ENCODE measurements at places on chromosomes 13 and 19.

GRCh38 chr13:53310786-53311185, 282.2 kb downstream of the OLFM4 start:
- DNase-seq: no peak

DNA sequence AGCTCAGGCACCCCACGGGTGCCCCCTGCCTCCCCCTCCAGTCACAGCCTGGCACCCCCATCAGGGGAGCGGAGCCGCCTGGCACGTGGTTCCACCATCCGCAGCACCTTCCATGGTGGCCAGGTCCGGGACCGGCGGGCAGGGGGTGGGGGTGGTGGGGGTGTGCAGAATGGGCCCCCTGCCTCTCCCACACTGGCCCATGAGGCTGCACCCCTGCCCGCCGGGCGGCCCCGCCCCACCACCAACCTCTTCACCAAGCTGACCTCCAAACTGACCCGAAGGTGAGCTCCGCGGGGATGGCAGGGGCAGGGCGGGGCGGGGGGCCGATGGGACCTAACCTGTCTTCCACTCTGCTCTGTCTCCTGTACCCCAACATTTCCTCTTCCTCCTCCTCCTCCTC, 25.0 kb downstream of the CKM start:
- DNase-seq: no peak

DNA sequence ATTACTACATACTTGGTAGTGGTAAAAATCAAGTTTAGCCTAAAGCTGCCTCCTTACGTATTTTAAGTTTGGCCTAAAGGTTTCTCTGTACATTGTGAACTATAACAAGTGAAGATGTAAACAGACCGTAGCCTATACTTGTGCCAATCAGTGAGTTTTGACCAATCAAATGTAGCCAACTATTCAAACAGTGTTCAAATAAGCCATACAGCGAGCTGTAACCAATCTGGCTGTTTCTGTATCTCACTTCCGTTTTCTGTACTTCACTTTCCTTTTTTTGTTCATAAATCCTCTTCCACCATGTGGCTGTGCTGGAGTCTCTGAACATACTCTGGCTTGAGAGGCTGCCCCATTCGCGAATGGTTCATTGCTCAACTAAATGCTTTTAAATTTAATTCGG, 2504.6 kb downstream of the PCDH9 start:
- DNase-seq: no peak

- no peak for DNase-seq
Observed at GRCh38 chr19:30089086-30089665, 147.1 kb downstream of the URI1 start.

GRCh38 chr19:49779731-49780555, 13.1 kb downstream of the AP2A1 start:
- DNase-seq: no peak

GRCh38 chr19:15247107-15248014, 15.1 kb upstream of the EPHX3 start:
- DNase-seq: no peak

DNA sequence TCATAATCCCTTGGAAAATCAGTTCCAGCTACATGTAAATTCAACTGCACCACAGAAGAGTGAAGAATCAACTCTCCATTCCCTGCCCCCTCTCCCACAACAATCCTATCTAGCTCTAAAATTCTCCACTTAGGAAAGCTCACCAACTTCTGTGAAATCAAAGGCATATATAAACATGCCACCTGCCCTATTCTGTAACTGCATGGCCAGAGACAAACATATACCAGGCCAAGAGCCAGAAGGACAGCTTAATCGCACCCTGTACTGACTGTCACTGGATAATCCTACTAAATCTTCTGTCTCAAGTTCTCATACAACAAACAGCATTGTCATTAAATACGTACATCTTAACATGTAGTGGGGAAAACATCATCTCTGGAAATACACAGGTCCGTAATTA, 58.2 kb upstream of the EEF1AKMT1 start:
- DNase-seq: no peak

- DNase-seq: no peak
Observed at GRCh38 chr19:55581145-55581822, 636 bp upstream of the ZNF579 start.

DNA sequence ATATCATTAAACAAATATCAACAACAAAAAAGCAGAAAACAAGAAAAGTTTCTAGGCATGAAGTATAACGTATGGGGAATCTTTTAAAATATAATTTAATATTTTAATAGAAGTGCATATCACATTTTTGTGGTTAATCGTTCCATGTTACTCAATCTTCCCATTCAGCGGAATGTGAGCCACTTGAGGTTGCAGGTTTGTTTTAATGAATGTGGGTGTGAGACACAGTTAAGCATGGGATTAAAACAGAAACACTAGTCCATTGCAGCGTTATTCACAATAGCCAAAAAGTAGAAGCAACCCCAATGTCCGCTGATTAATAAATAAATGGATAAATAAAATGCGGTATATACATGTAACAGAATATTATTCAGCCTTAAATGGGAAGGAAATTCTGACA, 146.0 kb downstream of the NDFIP2 start:
- no peak for DNase-seq

DNA sequence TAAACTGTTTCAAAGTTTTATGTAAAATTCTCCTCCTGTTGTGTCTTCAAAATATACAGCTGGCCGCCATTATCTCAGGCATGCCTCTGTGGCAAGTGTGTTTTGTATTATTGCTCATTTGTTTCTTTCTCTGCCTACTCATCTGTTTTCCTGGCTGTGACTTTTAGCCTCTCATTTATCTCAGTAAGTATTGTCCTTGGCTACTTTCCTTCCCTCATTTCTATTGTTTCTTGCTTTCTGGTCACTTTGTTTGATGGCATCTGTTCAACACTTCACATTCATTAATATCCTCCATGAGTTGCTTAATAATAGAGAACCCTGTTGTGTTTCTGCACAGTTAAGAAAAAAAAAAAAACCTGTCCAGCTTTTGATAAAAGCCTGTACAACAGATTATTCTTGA, 869.4 kb downstream of the PCDH17 start:
- DNase-seq: no peak

- no peak for DNase-seq
Observed at GRCh38 chr13:97892717-97893116, 60.8 kb upstream of the IPO5 start.

GRCh38 chr19:1394252-1395193, 6.8 kb downstream of the GAMT start:
- no peak for DNase-seq

DNA sequence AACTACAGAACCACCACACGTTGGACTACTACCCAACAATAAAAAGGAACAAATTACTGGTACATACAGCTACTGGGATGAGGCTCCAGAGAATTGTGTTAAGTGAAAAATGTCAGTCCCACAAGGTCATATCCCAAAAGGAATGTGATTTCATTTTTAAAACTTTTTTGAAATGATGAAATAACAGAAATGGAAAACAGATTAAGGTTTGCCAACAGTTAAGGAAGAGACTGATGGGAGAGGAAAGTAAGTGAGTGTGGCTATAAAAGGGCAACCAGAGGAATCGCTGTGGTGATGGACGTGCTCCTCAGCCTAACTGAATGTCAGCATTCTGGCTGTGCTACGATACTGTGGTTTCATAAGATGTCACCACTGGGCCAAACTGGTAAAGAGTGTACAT, 512.8 kb downstream of the UQCRFS1 start:
- DNase-seq: no peak

GRCh38 chr13:45055198-45055901, 65.0 kb upstream of the GTF2F2 start:
- DNase-seq: peak; percentile 43

GRCh38 chr19:49512970-49513745, 697 bp downstream of the FCGRT start:
- no peak for DNase-seq

GRCh38 chr19:14375055-14375581, 6.1 kb upstream of the ADGRE5 start:
- no peak for DNase-seq

- DNase-seq: no peak
Observed at GRCh38 chr13:83691966-83692365, 190.3 kb downstream of the SLITRK1 start.

- no peak for DNase-seq
Observed at GRCh38 chr13:45055902-45056648, 64.2 kb upstream of the GTF2F2 start.

DNA sequence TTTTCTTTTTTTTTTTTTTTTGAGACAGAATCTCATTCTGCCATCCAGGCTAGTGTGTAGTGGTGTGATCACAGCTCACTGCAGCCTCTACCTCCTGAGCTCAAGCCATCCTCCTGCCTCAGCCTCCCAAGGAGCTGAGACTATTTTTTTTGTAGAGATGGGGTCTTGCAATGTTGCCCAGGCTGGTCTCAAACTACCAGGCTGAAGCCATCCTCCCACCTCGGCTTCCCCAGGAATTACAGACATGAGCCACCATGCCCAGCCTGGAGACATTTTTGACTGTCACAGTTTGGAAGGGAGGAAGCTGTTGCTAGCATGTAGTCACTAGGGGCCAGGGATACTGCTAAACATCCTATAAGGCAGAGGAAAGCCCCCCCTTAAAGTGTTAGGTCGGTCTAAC, 23.9 kb downstream of the ZIC5 start:
- no peak for DNase-seq

DNA sequence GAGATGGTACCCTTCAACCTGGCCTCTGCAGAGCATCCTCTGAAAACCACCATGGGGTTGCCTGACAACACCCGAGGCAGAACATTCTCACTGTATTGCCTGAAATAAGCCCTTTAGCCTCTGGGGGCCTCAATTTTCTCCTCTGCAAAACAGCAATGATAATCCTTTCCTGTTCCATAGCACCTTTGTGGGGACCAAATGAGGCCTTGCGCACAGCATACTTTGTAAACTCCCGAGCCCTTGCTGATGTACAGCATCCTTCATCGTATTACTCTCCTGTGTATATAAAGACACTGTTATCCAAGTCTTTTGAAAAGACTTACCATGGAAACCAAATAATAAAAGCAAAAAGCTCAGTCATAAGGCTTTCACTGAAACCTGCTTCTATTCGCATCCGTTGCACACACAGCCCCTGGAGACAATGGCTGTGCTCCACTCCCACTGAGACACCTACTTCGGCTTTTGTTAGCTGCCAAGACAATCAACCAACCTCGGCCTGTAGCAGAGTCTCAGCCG, 276.0 kb downstream of the FOXO1 start:
- no peak for DNase-seq

DNA sequence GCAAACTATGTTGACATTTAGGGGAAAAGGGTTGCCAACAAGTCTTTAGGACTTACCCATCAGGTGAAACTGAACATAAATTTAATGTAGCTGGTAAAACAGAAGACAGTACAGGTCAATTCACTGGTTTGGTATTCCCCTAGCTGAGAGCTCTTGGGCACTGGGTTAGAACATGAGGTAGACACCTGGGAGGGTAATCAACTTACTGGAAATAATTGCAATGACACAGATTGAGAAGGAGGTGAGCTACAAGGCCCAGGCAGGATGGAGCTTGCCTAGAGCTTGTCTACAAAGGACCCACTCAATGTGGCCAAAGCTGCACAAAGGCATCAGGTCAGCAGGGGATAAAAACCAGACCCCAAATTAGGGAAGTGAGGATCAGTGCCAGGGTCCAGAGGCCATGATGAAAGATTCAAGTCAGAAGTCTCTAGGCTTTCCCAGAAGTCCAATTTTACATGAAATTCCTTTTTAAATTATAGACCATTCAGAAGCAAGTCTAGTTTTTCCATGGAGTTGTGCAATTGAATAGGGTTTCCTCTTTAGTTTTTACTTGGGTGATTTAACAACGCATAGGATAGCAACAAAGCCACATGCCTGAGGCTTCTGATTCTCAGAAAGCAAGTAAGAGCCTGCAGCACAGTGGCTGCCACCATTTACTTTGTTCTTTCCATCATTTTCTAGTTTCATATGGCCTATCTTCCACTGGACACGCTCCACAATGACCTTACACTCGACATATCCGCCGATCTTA, 194.0 kb downstream of the NDFIP2 start:
- no peak for DNase-seq

DNA sequence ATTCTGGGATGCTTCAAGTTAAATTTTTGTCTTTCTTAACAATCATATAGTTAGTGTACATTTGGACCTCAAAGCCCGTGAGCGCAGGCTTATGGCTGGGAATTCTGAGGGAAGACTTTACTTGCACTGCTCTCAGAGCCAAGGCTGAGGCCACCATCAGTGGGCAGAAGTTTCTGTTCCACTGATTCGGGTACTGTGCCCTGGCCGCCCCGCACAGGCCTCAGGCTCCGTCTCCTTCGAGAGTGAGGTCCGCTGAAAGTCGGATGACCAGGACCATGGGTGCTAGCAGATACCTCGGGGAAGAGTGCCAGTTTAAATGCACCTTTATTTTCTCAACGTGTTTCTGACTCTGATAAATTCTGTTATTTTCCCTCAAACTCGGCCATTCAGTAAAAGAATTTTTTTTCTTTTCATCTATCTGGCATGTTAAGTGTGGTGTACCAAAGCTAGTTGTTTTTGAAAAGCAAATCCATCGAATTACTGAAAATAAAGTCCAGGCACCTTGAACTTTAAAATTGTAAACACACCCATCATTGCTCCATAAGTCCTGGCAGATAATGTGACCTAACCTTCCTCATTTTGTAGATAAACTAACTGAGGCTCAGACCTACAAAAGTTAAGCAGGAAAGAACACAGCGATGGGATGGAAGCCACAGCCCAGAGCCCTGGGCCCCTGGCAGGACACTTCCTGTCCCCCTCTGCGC, 126.7 kb downstream of the SOX1 start:
- DNase-seq: no peak

DNA sequence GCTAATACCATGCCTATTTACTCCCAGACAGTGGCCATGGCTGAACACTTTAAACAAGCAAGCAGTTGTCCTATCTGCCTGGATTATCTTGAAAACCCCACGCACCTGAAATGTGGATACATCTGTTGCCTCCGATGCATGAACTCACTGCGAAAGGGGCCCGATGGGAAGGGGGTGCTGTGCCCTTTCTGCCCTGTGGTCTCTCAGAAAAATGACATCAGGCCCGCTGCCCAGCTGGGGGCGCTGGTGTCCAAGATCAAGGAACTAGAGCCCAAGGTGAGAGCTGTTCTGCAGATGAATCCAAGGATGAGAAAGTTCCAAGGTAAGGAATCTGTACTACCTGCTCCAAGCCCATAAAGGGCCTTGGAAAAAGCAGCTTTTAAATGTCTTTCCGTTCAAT, 8.6 kb downstream of the RFPL4AL1 start:
- no peak for DNase-seq

- DNase-seq: no peak
Observed at GRCh38 chr13:28470296-28470695, 24.6 kb downstream of the FLT1 start.

- no peak for DNase-seq
Observed at GRCh38 chr13:78867655-78868054, 208.7 kb upstream of the OBI1 start.

- no peak for DNase-seq
Observed at GRCh38 chr13:48568370-48569103, 35.7 kb upstream of the RCBTB2 start.
